ENCODE measurements at places on chromosomes 3 and 15.

- no peak for DNase-seq
These were observed 6.3 kb upstream of the SCN5A start for GRCh38 chr3:38655708-38656300.

- no peak for DNase-seq
These were observed 825.5 kb downstream of the EPHA3 start for GRCh38 chr3:89932882-89933281.

DNA sequence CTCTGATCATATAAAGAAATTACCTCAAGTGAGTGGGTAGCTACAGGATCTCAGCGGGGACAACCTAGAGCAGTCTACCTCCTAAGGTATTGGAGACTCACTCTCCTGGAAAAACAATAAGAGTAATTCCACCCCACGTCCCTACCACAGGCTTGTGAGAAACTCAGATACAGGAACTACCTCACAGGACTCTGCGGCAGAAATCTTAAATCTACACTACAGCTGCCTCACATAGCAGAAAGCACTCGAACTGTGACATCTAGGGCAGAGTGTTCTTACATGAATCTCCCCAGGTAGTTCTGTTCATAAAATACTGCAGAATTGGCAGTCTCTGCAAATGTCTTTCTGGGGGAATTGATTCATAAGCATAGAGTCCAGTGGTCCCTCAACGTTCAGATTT, 382.9 kb upstream of the IL12A start:
- DNase-seq: no peak

GRCh38 chr3:97613139-97613538, 151.4 kb upstream of the ARL6 start:
- no peak for DNase-seq

DNA sequence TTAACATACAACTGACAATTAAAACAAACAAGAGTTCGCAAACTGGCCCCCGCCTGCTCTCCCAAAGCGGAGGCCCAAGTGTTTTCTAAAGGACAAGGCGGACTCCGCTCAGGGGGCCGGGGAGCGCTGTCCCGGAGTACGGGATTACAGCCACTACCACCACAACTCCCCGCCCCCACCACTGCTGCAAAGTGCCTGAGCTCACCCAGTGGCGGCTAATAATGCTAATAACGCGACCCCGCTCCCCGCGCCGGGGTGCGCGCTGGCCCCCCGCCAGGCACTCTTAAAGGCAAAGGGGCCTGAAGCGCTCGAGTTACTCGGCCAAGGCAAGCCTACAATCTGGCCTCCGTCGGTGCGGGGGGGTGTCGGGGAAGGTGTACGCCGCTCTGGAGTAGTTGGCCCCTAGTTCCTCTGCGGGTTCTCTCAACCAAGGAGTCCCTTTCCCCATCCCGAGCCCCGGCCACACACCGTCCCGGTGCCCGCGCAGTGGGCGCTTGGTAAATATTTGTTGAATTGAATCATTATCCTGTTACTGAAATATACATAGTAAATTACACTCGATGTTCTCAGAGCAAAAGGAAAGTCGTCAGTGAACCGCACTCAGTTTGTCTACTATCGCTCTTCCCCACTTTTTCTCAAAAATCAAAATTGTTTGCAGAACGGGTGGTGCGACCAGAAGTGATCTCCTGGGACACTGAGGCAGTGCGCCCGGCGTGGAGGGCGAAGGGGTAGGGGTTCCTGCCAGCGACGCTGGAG, 827 bp downstream of the WNT5A start:
- no peak for DNase-seq

GRCh38 chr3:177470197-177470941, 273.1 kb upstream of the TBL1XR1 start:
- DNase-seq: no peak
